ENCODE measurements at places on chromosomes 16 and 17.

GRCh38 chr16:48350736-48351135 lies 34.5 kb downstream of the SIAH1 start:
- no peak for DNase-seq

DNA sequence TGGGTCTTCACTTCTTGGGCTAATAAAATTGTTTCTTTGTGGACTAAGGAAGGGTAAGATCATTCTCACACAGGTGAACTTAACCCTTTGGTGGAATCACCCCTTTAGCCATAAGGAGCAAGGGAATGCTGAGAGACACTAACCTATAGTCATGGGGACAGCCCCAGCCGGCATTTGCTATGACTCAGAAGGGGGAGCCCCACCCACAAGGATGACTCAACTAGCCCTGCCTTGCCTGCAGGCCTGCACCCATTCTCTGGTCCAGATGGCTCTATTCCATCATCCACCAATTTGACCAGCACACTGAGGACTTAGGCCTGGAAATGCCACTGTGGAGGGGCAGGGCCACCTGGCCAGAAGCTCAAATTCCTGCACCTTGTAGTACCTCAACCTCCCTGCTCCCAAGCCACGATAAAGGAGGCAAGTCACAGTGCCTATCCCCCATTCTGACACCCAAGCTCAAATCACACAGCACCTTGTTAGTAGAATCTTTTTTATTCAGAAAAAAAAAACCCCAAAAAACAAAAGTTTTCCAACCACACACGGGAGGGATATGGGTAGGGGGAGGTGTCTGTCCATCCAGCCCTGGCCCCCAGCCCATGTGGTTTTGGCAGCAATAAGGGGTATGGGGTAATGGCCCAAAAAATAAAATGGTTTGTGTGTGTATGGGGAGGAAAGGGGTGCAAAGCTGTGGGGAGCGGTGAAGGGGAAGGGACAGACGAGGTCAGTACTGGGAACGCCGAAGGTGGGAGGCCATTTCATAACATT lies 3.0 kb downstream of the PFN1 start:
- no peak for DNase-seq

DNA sequence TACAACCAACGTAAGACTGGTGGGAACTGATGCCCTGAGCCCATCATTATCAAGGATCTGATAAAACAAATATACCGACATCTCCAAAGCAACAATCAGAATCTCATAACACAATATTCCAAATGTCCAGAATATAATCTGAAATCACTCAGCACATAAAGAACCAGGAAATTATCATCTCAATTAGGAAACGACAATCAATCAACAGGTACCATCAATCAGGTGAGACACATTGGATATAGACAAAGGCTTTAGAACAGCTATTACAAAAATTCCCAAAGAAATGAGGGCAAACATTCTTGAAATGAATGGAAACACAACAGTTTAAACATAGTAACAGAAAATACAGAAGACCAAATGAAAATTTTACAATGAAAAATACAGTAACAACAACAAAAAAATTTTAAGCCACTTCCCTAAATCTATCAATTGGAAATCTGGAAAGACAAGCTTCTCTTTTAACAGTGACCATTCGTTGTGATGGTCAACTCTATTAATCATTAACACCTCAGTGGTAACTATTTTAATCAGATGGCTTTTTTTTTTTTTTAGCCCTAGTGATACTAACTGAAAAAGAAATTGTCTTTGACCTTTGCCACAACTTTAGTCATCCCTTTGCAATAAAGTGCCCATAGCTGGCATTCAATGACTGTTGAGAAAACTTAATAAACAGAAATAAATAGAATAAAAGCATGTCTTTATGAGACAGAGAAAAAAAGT lies 70.4 kb downstream of the USP32 start:
- no peak for DNase-seq

- no peak for DNase-seq
Observed at GRCh38 chr17:10048629-10049350, 143.7 kb upstream of the RCVRN start.

- no peak for DNase-seq
Observed at GRCh38 chr17:66952031-66952524, 12.4 kb upstream of the CACNG4 start.

GRCh38 chr17:28818819-28819221 lies 23.8 kb downstream of the FAM222B start:
- no peak for DNase-seq

- DNase-seq = no peak
Observed at GRCh38 chr16:23423496-23424049, 29.4 kb downstream of the COG7 start.

- DNase-seq = no peak
Observed at GRCh38 chr17:65131240-65131639, 5.9 kb upstream of the RGS9 start.

DNA sequence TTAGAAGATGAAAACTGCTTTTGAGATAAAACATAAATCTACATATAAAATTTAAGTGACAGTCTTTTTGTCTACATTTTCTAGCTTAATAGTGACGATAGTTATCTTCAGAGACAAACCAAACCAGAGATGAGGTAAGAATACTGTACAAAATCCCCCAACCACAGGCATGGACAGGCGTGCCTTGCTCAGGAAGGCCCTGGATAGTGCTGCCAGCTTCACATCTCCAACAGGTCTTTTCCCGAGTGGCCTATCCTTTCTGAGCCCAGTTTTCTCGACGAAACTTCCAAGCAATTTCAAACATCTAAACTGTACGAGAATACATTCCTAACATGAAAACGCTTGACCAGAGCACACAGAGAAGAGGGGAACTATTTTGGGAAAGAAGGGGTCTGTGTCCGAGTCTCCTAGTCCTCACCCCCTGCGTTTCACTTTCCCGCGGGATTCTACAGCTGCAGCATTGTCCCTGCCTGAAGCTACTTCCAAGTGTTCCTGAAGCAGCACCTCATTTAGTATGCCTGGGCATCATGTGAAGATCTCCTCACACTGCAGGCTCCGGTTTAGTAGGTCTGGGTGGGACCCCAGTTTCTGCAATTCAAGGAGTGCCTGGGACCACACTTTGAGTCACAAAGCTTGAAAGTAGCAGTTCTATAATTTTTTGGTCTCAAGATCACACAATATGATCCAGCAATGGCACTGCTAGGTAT lies 37.8 kb downstream of the GNA13 start:
- DNase-seq = no peak

GRCh38 chr17:55177159-55177854 lies 87.5 kb upstream of the HLF start:
- DNase-seq = no peak

- DNase-seq = no peak
Observed at GRCh38 chr17:11511696-11512095, 86.6 kb upstream of the DNAH9 start.

GRCh38 chr17:46097497-46097896 lies 95.7 kb downstream of the KANSL1 start:
- no peak for DNase-seq

- DNase-seq = no peak
Observed at GRCh38 chr16:56413381-56413780, 12.0 kb downstream of the AMFR start.

DNA sequence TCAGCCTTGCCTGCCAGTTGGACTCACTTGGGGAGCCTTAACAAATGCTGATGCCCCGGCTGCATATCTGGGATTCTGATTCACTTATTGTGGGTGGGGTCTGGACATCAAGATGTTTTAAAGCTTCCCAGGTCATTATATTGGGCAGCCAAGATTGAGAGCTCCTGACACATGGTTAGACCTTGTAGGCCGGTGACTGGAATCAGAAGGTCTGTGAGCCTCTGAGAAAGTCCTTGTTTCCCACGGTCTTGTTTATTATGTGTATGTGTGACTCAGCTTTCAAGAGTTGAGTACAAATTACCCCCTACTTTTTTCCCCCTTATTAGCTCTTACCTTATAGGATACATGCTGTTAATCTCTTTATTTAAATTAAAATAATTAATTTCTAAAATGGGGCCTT lies 103.5 kb downstream of the ABCC1 start:
- no peak for DNase-seq

GRCh38 chr16:58442547-58442946 lies 50.3 kb downstream of the GINS3 start:
- no peak for DNase-seq

GRCh38 chr17:21292867-21293830 lies 8.6 kb downstream of the MAP2K3 start:
- DNase-seq = no peak

DNA sequence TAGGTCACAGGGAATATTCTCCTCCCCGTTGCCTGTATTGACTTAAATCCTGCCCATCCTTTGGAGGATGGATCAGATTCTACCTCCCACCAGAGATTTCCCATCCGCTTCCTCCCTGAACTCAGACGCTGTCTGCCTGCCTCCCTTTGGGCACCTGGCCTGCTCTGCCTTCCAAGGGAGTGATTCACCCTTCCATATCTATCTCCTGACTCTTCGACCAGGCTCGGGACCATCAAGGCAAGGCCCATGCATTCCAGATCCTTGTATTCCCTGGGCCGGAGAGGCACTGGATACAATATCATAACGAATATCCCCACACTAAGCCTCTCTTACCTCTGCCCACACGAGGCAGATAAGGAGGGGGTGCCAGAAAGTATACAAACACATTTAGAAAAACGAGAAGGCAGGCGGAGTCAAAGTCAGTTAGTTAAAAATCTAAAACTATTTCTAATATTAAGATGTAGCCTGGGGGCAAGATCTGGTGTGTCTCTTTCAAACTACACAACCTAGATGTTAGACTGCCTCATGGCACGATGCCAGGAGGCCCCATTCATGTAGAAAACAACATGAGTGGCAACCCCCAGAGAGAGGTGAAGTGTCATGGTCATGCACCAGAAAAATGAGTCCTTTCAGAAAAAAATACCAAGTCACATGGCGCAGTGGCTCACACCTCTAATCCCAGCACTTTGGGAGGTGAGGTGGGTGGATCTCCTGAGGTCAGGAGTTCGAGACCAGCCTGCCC lies 9.2 kb downstream of the PMP22 start:
- no peak for DNase-seq

DNA sequence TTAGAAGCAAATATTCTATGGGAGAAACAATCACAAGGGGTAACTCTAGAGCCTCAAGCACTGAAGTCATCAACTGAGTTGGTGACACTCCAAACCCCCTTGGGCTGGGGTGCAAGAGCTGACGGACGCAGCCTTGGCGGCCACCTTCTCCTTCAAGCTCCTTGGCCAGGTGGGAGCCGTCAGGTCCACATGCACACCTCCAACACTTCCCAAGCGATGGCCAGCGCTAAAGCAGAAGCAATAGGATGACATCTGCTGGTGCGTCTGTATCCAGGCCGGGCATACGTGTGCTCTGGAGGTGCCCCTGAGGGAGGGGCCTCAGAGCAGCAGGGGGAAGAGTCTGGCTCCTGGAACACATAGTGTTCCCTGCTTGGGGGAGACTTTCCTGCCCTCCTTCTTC lies 12.2 kb upstream of the FOXJ1 start:
- DNase-seq = no peak

GRCh38 chr16:29905668-29906067 lies 5.4 kb downstream of the ASPHD1 start:
- no peak for DNase-seq

- DNase-seq = no peak
Observed at GRCh38 chr16:53933407-53933806, 229.5 kb downstream of the FTO start.

GRCh38 chr16:21647562-21648164 lies 4.7 kb downstream of the IGSF6 start:
- DNase-seq = no peak

- no peak for DNase-seq
Observed at GRCh38 chr17:50828508-50829170, 6.7 kb upstream of the WFIKKN2 start.

GRCh38 chr16:28845293-28845692 lies 855 bp downstream of the TUFM start:
- no peak for DNase-seq

DNA sequence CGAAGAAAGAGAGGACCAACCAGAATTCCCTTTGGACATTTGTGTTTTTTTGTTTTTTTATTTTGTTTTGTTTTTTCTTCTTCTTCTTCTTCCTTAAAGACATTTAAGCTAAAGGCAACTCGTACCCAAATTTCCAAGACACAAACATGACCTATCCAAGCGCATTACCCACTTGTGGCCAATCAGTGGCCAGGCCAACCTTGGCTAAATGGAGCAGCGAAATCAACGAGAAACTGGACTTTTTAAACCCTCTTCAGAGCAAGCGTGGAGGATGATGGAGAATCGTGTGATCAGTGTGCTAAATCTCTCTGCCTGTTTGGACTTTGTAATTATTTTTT lies 3.6 kb downstream of the SOX9 start:
- no peak for DNase-seq

DNA sequence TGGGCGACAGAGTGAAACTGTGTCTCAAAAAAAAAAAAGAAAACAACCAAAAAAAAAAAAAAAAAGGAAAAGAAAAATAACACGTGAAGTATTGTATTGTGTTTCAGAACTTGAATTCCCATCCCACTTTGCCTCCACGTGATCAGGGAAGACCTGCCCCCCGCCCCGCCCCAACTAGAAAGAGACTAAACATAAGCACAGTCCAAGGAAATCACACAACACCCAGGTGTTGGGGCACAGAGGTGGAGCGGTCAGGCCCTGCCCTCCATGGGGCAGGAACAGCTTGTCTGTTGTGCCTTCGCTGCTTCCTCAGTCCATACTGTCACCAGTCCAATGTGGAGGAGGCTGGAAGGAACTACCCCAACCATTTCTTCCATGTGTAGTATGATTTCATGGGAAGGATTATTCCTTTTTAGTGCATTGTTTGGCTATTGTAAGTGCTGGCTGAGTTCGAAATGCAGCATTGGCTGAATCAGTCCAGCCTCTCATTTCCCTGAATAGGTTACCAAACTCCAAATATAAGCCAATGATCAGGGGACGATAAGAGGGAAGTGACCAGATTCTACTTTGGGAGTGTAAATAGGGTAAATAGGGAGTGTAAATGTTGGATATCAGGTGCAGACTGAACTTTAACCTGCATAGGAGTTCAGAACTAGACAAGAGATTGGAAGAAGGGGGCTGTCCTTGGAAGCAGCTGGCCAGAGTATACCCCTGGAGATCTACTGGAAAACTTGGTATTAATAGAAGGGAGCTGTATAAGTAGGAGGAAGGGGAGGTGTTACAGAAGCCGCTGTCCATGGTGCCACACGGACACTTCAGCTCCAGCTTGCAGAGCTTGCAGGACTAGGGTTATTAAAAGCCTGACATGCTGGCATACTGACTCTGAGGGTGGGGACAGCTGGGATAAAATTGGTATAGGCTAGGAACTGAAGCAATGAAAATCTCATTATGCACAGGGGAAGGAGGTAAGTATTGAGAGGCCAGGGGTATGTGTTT lies 50.7 kb downstream of the TANGO6 start:
- no peak for DNase-seq

DNA sequence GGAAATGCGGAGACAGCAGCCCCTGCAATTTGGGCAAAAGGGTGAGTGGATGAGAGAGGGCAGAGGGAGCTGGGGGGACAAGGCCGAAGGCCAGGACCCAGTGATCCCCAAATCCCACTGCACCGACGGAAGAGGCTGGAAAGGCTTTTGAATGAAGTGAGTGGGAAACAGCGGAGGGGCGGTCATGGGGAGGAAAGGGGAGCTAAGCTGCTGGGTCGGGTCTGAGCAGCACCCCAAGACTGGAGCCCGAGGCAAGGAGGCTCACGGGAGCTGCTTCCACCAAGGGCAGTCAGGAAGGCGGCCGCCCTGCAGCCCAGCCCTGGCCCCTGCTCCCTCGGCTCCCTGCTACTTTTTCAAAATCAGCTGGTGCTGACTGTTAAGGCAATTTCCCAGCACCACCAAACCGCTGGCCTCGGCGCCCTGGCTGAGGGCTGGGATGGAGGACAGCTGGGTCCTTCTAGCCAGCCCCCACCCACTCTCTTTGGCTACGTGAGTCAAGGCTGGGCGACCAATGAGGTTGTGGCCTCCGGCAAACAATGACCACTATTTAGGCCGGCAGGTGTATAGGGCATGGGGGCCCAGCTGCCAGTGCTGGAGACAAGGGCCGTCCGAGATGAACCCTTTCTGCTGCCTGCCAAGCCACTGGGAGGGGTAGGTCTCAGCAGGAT lies 507 bp downstream of the SERPINF1 start:
- no peak for DNase-seq
